Activated T-cell treated with anti-CD3 and anti-CD28 coated beads, Interleukin-2, amount 50 U/mL, for 48 hours (primary cell): ENCODE measurements at places on chromosomes 3 and 15.
A peak's percentile ranks its signal among the peaks of the same experiment; 100 is the strongest.

DNA sequence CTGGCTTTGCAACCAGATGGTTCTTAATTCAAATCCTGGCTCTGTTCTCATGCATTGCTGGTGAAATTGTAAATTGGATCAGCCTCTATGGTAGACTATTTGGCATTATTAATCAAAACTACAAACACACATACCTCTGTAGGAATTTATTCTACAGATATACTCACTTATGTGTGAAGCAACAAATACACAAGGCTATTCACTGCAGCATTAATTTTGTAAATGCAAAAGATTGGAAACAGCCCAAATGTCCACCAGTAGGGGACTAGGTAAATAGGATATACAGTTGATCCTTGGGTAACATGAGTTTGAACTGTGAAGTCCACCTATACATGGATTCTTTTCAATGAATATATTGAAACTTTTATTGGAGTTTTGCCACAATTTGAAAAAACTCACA lies 29.5 kb upstream of the LCTL start:
- DNase-seq = no peak

GRCh38 chr15:42679285-42680141 lies 57.4 kb downstream of the CDAN1 start:
- DNase-seq = no peak

- DNase-seq = no peak
These were observed 33.3 kb upstream of the MEIS2 start for GRCh38 chr15:37133602-37134001.

DNA sequence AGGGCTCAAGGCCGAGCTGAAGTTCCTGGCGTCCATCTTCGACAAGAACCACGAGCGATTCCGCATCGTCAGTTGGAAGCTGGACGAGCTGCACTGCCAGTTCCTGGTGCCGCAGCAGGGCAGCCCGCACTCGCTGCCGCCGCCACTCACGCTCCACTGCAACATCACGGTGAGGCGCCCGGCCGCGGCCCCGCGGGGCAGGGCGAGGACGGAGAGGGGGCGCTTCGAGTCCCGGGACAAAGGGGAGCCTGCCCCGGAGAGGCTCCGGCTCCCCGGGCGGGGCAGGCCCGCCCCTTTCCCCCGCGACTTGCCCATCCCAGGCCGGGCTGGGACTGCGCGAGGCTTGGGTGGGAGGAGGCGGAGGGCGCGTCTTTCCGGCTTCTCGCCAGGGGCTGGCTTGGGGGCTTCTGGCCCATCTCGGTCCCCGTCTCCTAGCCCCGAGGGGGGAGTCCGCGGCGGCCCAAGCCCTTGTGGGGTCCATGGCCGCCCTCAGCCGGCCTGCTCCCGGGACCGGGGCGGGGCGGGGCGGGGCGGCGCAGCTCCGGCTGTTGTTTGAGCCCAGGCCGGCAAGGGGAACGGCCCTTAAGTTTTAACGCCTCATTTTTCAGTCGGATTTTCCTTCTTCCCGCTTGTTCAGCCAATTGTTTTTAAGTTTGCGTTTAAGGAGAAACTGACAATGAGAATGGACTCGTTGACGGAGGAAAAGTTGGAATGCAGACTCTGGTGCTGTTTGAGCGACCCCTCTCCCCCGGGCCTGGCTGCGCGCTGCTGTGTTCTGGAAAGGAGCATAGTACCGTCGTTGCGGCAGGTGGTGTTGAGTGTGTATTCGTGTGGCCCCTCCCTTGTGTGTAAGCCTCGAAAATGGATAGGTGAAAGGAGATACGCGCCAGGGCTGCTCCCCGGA lies 683 bp downstream of the UBE2Q2 start:
- DNase-seq = peak; percentile 70

DNA sequence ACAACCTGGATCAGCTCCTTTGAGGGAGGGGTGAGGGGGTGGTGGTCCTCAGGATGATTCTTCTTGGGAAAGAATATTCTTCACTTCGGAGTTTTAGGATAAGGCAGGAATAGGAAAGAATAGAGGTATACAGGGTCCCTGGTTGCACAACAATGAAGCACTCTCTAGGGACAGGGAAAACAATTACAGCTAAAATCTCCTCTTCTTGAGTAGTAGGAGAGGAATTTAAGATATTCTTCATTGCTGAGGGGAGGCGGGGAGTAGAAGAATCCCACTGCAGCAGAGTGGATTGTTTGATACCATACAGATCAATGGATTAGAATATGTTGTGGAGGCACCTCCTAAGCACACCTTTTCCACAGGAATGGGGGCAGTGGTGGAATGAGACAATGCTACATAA lies 20.5 kb downstream of the SLC9C1 start:
- DNase-seq = no peak

- DNase-seq = peak; percentile 19
These were observed 4.5 kb downstream of the CFAP44 start for GRCh38 chr3:113436809-113437208.

- DNase-seq = peak; percentile 72
These were observed 51.1 kb upstream of the ARRDC4 start for GRCh38 chr15:97909291-97909891.

DNA sequence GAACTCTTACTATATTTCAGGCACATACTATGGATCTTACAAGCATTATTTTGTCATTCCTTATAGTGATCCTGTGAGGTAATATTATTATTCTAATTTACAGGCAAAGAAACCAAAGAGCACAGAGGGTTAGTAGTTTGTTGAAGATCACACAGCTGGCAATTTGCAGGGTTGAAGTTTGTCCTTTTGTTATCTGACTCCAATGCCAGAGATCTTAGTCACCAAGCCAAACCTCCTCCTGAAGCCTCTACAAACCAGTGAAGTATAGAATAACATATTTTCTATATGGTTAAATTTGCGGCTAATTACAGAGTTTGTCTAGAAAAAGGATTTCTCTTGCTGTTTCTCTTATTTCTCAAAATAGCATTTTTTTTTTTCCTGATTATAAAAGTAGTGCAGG lies 11.2 kb downstream of the ISLR2 start:
- no peak for DNase-seq

DNA sequence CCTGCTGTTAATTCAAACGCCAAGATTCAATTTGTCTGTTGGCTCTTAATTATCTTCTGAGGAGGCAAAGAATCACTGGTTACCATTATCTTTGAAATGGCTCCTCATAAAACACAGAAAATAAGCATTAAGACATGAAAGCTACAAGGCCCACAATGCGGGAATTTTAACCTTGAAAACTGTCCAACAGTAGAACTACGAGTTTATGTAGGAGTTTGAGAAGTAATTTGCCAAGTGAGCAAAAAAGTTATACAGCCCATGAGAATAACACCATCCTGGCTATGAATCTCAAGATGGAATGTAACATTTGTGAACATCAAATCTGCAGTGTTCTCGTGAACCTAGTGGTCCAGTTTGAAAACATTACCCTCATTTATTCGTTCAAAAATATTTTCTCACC lies 172.5 kb downstream of the ALDH1A2 start:
- no peak for DNase-seq

DNA sequence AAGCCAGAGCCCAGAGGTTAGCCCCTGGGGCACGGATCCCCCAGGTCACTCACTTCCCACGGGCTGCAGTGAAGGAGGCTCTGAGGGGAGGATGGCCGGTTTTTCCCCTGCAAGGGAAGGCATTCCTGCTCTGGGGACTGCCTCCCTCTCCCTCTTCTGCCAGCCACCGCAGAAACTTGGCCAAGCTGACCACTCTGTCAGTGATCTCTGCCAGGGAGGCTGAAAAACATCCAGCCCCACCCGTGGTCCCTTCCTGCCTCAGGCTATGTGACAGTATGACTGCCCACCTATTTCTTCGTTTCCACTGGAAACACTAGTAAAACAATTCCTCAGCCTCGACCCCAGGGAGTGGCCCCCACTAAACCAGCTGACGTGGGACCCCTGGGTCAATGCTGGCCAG lies 14.6 kb upstream of the FANCD2 start:
- no peak for DNase-seq

DNA sequence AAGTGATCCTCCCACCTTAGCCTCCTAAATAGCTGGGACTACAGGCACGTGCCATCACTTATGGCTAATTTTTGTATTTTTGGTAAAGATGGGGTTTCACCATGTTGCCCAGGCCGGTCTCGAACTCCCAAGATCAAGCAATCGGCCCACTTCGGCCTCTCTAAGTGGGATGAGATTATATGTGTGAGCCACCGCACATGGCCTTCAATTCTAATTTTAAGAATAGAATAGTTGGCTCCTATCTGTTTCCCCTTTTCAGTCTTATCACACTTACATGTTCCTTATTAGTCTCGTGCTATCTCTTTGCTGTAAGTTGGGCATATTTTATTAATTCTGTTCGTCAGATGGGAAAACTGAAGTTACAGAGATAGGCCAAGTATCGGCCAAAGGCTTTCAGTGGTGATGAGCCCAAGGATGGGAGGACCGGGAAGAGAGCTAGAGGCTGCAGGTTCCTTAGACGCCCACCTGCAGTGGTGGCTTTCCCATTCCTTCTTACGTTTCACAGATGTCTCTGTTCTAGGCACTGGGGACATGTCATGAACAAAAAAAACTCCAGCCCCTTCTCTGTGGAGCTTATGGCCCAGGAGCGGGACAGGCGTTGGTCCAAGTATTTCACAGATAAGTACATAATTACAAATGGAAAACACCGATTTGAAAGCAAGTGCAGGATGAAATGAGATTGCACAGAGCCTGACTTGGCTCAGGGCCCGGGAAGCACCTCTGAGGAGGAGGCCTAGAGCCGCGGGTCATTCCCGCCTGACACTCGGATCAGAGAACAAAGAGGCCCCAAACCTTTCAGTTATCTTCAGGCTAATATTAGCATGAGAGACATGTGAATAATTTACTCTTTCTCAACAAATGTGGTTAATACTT lies 91.1 kb upstream of the KLF13 start:
- DNase-seq = no peak

GRCh38 chr3:14614189-14614588 lies 37.4 kb upstream of the CCDC174 start:
- DNase-seq = no peak

DNA sequence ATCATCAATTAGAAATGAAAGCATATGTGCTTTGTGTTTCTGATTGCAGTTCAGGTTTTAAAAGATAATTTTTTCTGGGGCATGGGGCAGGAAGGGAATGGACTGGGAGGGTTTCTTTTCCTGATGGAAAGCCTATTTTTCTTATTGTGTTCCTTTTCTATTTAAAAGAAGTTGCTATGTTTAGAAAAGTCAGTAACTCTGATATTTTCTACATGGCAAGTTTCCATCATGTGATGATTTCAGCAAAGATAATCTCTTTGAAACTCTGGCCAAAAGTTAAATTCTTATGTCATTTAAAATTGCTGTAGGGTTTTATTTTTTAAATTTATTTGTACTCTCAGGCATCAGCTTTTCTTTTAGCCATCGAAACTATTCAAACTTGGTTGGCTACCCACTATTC lies 601.2 kb downstream of the FOXP1 start:
- no peak for DNase-seq

GRCh38 chr3:55899887-55900286 lies 412.8 kb upstream of the WNT5A start:
- DNase-seq = no peak

DNA sequence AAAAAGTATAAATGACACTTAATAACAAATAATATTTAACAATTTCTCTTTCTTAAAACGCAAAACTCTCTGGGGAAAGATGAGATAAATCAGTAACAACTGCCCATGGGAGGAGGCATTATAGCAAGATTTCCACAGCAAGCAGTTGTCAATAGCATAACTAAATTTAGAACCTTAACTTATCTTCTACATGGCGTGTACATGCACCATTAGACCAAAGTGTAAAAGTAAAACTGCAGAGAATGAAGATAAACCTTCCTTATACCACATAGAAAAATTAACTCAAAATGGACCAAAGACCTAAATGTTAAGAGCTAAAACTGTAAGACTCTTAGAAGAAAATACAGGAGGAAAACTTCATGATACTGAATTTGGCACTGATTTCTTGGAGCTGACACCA lies 39.9 kb downstream of the MYO5A start:
- DNase-seq = no peak

GRCh38 chr15:65790694-65791334 lies 1.3 kb downstream of the DENND4A start:
- DNase-seq = no peak

DNA sequence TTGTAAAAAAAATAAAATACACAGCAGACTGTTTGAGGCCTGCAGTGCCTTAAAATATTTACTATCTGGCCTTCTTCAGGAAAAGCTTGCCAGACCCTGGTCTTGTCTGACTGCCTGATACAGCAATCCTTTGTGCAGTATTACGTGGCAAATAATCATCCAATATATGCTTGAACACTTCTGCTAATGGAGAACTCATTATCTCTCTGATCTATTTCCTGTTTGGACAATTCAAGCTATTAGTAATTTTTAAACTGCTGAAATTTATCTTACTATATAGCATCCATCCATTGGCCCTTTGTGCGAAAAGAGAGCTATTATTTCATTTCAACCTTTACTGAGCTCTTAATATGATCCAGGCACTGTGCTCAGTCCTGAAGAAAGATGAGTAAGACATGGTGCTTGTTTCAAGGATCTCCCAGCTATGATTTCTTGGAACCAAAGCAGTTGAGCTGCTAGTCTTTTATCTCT lies 15.9 kb downstream of the ATG7 start:
- no peak for DNase-seq

GRCh38 chr15:85559530-85559929 lies 179.1 kb downstream of the AKAP13 start:
- DNase-seq = no peak

GRCh38 chr3:51390246-51391074 lies 625 bp upstream of the RBM15B start:
- no peak for DNase-seq

GRCh38 chr3:49769926-49770325 lies 16.4 kb downstream of the IP6K1 start:
- no peak for DNase-seq

DNA sequence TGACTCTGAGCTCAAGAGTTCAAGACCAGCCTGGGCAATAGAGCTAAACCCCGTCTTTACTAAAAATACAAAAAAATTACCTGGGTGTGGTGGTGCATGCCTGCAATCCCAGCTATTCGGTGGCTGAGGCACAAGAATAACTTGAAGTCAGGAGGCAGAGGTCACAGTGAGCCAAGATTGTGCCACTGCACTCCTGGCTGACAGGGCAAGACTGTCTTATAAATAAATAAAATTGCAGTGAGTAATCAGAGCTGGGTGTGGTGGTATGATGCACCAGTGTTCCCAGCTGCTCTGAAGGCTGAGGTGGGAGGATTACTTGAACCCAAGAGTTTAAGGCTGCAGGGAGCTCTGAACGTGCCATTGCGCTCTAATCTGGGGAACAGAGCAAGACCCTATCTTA lies 55.9 kb upstream of the GCNT3 start:
- no peak for DNase-seq

- DNase-seq = no peak
These were observed 22.7 kb downstream of the ZNF860 start for GRCh38 chr3:32004113-32004765.

DNA sequence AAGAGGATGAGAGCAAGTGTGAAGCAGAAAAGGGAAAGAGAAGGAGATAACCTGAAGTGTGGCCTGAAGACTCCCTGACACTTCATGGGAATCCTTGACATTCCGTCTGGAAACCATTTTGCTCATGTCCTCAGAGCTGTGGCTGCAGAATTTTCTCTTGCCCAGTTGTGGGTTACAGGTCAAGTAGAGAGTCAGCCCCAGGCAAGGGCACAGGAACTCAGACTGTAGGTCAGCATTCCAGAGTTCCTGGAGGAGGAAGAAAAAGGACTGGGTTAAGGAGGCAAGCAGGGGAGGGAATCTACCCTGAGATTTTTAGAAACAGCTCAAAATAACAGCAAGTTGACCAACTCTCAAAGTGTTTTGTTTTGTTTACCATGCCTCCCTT lies 4.1 kb upstream of the THSD4 start:
- DNase-seq = no peak

- DNase-seq = peak; percentile 63
These were observed 21.3 kb upstream of the SEC62 start for GRCh38 chr3:169945313-169945712.
